ENCODE measurements at places on chromosomes 11 and 22.

- no peak for DNase-seq
These were observed 97.4 kb upstream of the SLC6A5 start for GRCh38 chr11:20501971-20502370.

- no peak for DNase-seq
These were observed 11.6 kb upstream of the CHADL start for GRCh38 chr22:41252365-41252764.

- DNase-seq, result no peak
These were observed 48.6 kb downstream of the MTNR1B start for GRCh38 chr11:93017821-93018690.

DNA sequence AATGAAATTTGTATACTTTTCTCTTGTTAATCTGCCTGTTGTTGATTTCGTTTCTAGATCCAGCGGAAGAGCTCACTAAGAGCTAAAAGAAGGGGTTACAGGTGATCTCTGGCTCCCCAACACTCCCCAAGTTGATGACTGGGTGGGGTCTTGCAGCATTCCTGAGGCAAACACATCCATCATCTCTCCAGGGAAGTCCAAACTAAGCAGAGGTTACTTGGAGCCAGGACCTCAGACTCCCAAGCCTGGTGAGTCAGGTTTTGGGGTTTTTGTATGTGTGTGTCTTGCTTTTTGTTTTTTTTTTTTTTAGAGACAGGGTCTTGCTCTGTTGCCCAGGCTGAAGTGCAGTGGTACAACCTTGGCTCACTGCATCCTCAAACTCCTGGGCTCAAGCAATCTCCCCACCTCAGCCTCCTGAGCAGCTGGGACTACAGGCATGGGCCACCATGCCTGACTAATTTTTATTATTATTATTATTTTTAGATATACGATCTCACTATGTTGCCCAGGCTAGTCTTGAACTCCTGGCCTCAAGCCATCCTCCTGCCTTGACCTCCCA is 11.5 kb upstream of the RPS3 start:
- no peak for DNase-seq

DNA sequence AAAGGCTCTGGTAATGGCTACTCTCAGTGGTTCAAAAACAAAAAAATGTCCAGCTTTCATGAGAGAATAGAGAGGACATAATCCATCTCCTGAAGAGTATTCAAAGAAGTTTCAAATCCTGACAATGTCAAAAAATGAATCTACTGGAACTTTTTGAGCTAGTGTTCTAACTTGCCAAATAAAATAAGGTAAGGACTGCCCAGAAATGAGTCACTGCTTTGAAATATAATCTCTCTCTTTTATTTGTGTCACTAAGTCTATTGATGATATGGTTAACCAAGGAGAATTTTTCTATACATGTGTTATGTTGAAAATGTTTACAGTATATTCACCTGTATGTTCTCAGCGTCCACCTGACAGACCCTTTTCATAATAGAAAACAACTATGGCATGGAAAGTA is 3.4 kb downstream of the GUCY1A2 start:
- no peak for DNase-seq

All from NCI-H1436 (cell line).